D341Med (cell line): ENCODE measurements at places on chromosomes 4 and X.

GRCh38 chr4:3433138-3433869, 8.5 kb upstream of the HGFAC start:
- DNase-seq = no peak

DNA sequence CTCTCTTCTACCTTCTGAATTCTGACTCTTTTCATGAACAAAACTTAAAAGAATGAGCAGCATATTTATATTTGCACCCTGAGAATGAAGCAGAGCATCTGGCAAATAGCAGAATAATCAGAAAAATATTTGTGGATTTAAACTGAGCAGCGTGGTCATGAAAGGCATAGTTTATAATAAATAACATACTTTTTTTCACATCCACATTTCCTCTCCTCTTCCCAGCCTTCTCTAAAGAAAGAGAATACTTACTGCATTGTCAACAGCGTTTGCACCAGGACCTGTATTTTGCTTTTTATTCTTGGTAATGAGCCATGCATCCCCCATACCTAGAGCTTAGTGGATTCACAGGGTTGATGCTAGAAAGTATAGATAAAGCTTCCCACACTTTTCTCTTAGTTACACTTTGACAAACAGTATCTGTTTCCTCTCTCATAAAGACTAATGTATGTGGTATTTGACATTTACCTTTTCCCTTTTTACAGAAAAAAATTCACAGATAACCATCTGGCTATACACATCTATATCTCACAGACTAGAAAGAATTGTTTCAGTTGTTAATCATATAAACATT, 131.5 kb downstream of the PRSS12 start:
- DNase-seq = no peak

- DNase-seq = no peak
Observed at GRCh38 chr4:56619160-56619559, 61.9 kb downstream of the HOPX start.

DNA sequence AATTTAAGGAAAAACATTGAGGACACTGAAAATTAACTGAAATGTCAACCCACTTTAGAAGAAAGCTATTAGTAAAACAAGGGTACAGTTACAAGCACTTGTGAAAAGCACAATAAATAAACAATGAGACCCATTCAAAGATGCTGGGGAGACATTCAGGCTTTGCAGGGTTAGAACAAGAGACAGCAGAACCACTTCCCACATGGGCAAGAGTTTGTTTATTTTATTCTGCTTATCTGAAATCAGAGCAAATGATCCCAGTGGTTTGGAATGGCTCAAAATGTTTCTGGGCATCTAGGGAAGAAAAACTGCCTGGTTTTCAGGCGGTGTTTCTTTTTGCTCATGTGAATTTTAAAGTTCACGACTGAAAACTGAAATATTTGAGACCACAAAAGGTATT, 42.4 kb downstream of the PPP3CA start:
- no peak for DNase-seq

DNA sequence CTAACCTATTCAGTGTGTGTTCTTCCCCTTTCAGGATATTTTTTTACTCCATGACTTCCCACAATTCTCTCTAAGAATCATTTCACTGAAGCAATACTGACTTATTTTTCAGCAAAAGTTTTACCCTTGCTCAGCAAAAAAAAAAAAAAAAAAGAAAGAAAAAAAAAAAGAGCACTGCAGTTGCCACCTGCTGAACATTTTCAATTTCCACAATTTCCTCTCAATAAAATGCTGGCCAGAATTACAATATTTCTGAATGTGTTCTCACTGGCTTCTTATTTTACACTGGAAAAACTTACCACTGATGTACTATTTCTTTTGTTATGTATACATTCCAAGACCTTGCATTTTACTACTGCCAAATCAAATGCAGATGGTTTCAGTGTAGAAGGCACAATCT, 210.4 kb downstream of the PAPSS1 start:
- no peak for DNase-seq

DNA sequence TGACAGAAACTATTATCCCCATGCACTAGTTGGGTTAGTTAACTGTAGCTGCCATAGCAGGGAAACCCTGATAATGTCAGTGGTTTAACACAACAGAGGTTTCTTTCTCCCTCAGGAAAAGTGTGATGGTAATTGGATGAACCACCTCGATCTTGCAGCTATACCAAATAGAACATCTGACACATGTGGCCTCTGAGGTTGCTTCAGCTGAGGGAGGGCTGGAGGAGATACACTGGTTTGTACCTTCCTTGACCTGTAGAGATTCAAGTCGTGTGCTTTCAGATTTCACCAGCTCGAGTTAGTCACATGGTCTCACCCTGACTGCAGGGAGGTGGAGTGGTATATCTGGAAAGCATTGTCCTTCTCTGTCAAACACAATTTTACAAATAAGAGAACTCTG, 147.2 kb upstream of the SFRP2 start:
- DNase-seq = no peak

DNA sequence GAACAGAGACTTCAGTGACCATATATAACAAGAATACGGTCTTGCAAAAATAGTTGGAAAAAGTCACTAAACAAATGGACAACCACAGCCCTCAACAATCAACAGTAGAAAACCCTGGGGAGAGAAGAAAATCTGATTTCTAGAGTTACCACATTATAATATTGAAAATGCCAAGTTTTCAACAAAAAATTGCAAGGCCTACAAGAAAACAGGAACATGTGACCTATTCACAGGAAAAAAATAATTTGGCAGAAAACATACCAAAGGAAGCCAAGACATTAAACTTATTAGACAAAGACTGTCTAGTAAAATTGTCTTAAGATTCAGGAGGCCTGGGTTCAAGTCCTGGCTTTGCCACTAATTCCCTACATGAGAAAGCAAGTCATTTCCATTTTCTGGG, 64.7 kb downstream of the ARHGEF9 start:
- DNase-seq = no peak

DNA sequence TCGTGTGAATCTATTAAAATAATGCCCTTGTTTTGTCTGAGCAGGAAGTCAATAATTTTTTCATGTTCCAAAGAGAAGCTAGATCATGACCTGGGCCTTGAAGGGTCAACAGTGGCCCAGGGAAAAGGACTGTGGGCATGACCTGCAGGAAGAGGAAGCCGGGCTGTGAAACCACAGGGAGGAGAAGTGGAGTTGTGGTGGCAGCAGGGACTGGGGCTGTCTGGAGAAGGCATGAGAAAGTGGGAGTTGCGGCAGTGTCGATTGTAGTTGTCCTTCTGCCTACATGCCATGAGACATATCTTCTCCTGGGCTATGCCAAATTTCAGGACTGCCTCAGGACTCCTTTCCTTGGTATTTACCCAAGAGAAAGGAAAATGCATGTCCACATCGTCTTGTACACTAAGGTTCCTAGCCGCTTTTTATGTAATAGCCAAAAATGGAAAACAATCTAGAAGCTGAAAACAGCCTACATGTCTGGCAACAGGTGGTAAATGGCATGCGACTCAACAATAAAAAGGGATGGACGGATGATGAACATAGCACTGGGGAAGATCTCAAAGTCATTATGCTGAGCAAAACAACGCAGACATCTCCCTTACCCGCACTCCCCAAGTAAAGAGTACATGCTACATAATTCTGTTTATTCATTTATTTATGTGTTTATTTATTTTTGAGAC, 13.6 kb upstream of the PTTG2 start:
- DNase-seq = no peak

- no peak for DNase-seq
Observed at GRCh38 chr4:26319949-26320537, 771 bp upstream of the RBPJ start.

DNA sequence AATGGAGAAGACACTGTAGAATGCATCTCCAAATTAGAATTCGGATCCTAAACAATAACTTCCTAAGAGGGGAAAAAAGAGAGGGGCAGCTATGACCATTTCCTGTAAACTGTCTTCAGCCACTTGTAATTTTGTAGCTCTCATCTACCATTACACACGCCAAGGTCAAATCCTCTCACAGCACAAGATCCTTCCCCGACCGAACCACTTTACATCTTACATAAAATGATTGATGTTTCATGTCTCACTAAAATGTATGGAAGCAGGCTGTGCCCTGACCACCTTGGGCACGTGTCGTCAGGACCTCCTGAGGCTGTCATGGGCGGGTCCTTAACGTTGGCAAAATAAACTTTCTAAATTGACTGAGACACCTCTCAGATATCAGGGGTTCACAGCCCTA, 24.1 kb upstream of the PBDC1 start:
- no peak for DNase-seq

DNA sequence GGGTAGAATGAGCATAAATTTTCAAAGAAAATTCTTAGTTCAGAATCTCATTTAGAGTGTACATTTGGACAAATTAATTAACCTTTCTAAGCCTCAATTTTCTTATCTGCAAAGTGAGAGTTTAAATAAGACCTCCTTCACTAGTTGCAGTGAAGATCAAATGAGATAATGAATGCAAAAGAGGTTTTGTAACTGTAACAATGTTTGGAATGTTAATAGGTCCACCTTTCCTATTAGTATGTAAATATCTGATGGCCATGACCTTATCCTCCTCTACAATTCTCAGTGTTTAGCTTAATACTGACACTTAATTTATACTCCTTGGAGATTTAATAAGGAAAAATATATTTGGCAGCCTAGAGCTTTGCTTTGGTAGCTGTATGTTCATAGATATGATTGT, 138.8 kb downstream of the GABRG1 start:
- DNase-seq = no peak

DNA sequence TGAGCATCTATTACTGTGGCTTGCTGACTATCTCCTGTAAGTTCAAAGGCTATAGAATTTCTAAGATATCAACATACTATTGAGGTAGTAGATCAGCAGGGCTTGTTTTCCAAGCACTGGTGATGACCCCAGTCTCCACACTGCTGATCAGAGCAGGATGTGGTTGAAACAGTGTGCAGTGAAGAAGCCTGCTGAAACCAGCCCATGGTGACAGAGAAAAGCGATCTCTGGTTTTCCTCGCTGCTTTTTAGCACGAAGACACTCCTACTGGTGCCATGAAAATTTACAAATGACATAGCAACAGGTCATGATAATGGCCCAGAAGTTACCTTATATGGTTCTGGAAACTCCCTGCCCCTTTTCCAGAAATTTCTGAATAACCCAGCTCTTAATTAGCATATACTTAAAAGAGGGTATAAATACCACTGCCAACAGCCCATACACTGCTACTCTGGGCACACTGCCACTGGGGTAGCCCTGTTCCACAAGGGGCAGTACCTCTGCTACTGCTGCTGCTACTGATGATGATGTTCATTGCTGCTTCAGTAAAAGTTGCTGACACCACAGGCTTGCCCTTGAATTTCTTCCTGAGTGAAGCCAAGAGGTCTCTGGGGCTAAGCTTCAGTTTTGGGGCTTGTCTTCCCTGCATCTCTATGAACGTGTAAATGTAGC, 1689.5 kb upstream of the PCDH10 start:
- no peak for DNase-seq

- DNase-seq = peak; percentile 80
Observed at GRCh38 chr4:42397635-42398170, 415 bp downstream of the SHISA3 start.

DNA sequence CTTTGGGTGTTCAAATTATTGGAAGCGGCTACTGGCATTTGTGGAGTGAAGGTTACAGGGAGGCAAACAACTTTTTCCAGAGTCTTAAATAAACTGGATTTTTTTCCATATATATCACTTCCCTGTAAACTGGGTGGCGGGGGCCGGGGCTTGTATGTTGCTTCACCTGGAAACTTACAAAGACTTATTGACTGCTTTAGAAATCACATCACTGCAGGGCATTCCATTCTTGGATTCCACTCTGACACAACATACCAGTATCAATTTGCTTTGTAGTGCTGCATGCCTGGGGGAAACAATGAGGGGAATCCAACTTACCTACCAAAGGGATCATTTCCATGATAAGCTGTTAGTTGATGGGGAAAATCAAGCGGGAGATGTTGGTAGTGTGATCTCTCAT, 21.7 kb upstream of the FAM156A start:
- no peak for DNase-seq

DNA sequence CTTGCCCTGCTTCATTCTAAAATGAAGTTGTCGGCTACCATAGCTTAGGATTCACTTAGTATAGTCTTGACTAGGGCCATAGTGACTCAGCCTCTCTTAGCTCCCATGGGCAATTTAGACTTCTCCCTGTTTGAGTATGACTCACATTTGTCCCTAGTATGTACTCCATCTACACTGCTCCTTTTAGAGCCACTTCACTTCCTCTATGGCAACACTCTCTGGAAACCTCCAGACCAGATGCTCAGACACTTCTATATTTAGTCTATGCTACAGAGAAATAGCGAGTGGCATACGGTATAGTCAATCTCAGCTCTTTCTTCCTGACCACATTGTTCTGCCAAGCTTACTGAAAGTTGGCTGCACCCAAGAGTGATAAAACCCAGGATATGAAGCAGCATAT, 11.2 kb downstream of the MEPE start:
- DNase-seq = no peak

- DNase-seq = no peak
Observed at GRCh38 chrX:118904218-118904617, 70.2 kb upstream of the LONRF3 start.

DNA sequence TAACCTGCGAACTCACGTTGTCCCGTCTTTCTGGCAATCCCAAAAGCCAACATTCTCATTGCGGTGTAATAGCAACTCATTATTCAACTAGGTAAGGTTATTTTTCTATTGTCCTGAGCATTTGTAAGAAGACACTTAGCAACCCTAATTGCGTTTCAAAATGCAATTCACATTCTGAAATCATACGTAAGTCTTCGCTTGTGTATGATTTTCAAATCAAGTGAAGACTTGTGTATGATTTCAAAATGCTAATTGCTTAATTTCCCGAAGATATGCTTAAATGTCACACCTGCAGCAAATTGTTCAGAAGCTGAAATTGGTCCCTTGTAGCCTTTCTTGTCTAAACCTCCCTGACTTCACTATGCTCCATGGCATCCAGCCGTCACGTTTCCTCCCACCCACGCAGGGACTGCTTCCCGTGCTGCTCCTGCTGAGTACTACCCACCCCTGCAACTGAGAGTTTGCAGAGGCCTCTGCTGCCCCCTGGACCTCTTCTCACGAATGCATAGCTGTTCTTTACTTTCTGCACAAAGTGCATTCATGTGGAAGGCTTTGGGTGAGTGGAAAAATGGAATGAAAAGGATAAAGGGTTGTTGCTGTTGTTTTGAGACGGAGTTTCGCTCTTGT, 40.8 kb upstream of the CLDN24 start:
- no peak for DNase-seq

- DNase-seq = no peak
Observed at GRCh38 chrX:48695534-48695896, 1.0 kb upstream of the SUV39H1 start.
